ENCODE measurements at places on chromosomes 5 and 9. TPM values are rescaled to one million over a fixed set of nuclear protein-coding genes. Genes with fewer than 3 reads are reported as not detected.

LRRTM2 gene
- 0.03 TPM for total RNA-seq

ANXA6 gene
- 93.0 TPM for total RNA-seq

IL17B gene
- total RNA-seq = not detected

ENTPD2 gene
- total RNA-seq = not detected

All from A375 (cell line).